Activated T-cell treated with anti-CD3 and anti-CD28 coated beads, Interleukin-2, amount 50 U/mL, for 72 hours (primary cell): ENCODE measurements at places on chromosomes 2 and 18.
A peak's percentile ranks its signal among the peaks of the same experiment; 100 is the strongest.

DNA sequence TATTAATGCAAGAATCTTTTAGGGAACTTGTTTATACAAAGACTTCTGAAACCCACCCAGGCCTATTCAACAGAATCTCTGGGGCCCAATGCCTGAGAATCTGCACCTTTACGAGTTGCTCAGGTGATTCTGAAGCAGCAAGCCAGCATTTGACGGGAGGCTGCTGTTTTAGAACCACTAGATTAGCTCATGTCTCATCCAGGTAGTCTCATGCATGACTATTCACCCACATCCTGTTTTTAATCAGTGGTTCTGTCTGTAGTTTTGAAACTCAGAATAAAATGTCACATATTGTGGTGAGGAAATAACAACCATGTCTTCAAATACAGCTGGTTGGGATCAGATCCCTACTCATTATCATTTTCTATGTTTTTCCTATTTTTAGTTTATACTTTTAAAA is 39.5 kb downstream of the CYTIP start:
- peak; percentile 59 for DNase-seq
- H3K27ac ChIP-seq, result peak overlapping the region; percentile 97
- H3K36me3 ChIP-seq, result peaks cover 52% of the 10 kb centered on the region

DNA sequence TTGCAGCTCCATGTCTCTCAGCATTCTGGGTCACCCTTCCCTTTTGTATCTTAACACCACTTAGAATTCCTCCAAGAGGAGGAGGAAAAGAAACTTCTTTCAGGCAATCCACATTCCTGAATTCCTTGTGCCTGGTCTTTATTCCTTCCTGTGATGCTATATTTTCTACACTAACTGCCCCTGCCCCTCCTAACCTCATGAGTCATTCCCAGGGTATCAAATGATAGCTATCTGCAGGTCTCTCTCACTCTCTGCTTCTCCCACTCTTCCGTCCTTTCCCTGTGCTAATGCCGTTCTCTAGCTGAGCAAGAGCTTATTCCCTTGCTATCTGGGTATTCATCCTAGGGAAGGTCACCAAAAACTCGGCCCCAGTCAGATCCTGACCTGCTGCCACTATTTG is 395.0 kb upstream of the TCF4 start:
- DNase-seq, result no peak
- H3K27me3 ChIP-seq, result peaks cover 5% of the 10 kb centered on the region
- peaks cover 2% of the 10 kb centered on the region for H3K36me3 ChIP-seq
- no peak overlapping the region for H3K4me3 ChIP-seq
- no peak overlapping the region for H3K27ac ChIP-seq

- no peaks in the 10 kb centered on the region for H3K36me3 ChIP-seq
- H3K27ac ChIP-seq, result no peak overlapping the region
- no peak overlapping the region for H3K4me3 ChIP-seq
- H3K27me3 ChIP-seq, result peaks cover 29% of the 10 kb centered on the region
- H3K4me1 ChIP-seq, result peaks cover 11% of the 10 kb centered on the region
These were observed 33.9 kb downstream of the CFAP53 start for GRCh38 chr18:50232419-50232818.

DNA sequence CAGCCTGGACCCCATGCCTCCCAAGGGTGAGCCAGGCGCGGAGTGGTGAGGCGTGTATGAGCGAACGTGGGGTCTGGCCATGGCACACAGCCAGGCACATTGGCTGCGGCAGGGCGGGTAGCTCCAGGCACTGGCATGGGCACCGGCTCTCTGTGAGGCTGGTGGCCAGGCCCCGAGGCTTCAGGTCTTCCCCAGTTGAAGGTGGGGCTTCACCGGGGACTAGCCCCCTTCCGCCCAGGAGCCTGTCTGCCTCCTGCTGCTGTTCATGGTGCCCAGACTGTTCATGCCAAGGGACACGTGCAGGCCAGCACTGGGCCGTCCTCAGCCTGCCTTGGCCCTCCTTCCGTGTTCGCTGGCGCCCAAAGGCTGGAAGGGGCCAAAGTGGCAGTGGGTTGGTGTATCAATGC is 26.8 kb downstream of the DDX1 start:
- no peak overlapping the region for H3K27ac ChIP-seq
- H3K4me1 ChIP-seq, result no peaks in the 10 kb centered on the region
- H3K36me3 ChIP-seq, result peaks cover 5% of the 10 kb centered on the region

GRCh38 chr2:11478899-11479605 is 13.1 kb upstream of the E2F6 start:
- H3K27me3 ChIP-seq, result peaks cover 45% of the 10 kb centered on the region
- H3K27ac ChIP-seq, result no peak overlapping the region
- no peak overlapping the region for H3K4me3 ChIP-seq
- no peaks in the 10 kb centered on the region for H3K36me3 ChIP-seq
- H3K4me1 ChIP-seq, result peaks cover 8% of the 10 kb centered on the region

DNA sequence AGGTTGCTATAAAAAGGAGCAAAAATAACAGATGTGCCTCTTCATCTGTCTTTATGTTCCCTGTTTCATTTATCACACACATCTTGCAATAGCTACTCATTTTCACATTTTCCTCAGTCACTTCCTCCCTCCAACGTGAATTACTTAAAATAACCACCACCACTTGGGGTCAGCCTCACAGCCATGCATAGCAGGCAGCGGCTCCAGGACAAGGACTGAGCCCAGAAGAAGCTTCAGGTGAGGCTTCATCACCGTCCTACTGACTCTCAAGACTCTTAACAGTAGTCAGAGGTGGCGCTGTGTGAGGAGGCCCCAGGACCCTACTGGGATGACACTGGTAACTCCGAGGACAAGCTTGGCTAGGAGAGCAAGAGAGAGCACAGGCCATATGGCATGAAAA is 15.5 kb upstream of the ST8SIA5 start:
- no peaks in the 10 kb centered on the region for H3K4me1 ChIP-seq
- no peak overlapping the region for H3K27ac ChIP-seq
- H3K36me3 ChIP-seq, result no peaks in the 10 kb centered on the region
- peaks cover 8% of the 10 kb centered on the region for H3K27me3 ChIP-seq
- no peak overlapping the region for H3K4me3 ChIP-seq

GRCh38 chr2:44184106-44184505 is 15.4 kb downstream of the PPM1B start:
- H3K27me3 ChIP-seq, result no peaks in the 10 kb centered on the region
- H3K27ac ChIP-seq, result peak overlapping the region; percentile 79
- peaks cover 5% of the 10 kb centered on the region for H3K36me3 ChIP-seq
- DNase-seq, result no peak
- peak overlapping the region; percentile 67 for H3K4me3 ChIP-seq
